Stomach (tissue), 19 donors: ENCODE measurements at places on chromosomes 1 and 21.

- DNase-seq: no peak
These were observed 29.1 kb upstream of the BCAR3 start for GRCh38 chr1:93710499-93711453.

- DNase-seq: peak; percentile 49
These were observed 123.4 kb downstream of the PRDM16 start for GRCh38 chr1:3192361-3192760.

- no peak for DNase-seq
These were observed 559.8 kb downstream of the LMO4 start for GRCh38 chr1:87888446-87888845.

GRCh38 chr1:215004121-215004827, 78.3 kb upstream of the KCNK2 start:
- DNase-seq: no peak

GRCh38 chr1:245129319-245130240, 25.2 kb upstream of the KIF26B start:
- no peak for DNase-seq

DNA sequence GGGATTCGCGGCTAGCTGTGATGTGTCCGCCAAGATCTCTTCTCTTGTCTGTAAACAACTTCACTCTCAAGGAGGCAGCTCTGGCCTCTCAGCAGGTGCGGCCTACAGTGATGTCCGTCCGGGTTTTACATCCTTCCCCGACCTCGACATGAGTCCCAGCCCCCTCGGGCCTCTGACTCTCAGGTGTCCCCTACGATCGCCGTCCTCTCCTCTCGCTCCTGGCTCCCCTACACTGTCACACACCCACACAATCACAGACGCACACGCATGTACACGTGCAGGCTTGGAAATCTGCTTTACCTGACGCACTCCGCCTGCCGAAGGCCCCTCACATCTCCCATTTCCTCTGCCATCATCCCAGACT, 797 bp upstream of the RSPH1 start:
- no peak for DNase-seq

- peak; percentile 57 for DNase-seq
These were observed 19.9 kb downstream of the ATP8B2 start for GRCh38 chr1:154344977-154345837.

- DNase-seq: no peak
These were observed 5.6 kb downstream of the ARID1A start for GRCh38 chr1:26701266-26701994.

- no peak for DNase-seq
These were observed 239.8 kb downstream of the SDCCAG8 start for GRCh38 chr1:243495442-243496186.

- no peak for DNase-seq
These were observed 215.8 kb downstream of the BARHL2 start for GRCh38 chr1:90501281-90501680.

- no peak for DNase-seq
These were observed 106.8 kb downstream of the LMO4 start for GRCh38 chr1:87435484-87435883.

GRCh38 chr1:62964141-62964540, 180.2 kb downstream of the ATG4C start:
- DNase-seq: no peak

DNA sequence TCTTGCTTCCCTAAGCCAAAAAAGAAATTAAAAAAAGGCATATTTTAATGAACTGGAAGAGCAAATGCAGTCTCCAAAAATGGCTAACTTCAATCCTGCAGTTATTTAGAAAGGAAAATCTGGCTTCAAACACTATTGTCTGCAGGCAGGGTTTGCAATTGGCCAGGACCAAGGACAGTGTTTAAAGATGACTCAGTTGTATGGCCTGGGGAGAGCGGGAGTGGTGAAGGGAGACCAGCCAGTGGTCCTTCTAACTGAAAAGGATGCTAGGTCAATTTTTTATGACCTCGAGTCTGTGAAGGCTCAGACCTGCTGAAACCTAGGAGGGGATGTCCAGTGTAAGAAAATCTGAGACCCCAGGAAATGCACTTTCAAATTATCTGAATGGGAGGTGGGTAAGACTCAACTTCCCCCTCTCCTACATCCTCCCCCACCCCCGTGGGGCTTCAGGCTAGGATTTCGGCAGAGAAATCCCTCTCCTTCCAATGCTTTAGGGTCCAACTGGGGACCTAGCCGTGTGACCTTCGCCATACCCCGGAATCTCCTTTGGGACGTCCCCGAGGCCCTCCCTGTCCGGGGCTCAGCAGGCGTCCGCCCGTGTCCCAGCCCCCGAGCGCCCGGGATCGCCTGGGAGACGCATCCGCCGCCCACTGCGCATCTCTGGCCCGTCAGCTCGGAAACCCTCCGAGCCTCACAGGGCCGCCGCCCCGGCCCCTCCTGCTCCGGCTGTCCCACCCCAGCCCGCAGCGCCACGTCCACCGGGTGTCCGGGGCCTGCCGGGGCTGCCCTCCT, 602 bp upstream of the RIMKLA start:
- no peak for DNase-seq

DNA sequence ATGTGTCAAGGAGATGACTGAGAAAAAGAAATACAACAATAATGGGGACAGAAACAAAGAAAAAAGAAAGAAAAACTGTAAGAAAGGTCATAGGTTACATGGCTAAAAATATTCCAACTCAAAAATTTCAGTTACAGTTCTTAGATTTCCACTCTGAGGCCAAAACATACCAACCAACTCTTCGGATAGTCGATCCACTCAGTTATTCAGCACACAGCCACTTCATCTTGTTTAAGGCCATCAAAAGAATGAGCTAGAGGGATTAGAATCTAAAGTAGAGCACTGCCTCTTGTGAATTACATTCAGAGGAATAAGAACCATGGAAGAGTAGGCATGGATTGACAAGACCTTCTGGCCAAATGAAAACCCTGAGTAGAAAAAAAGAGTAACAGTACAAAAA, 277.0 kb downstream of the MRPL39 start:
- DNase-seq: no peak

GRCh38 chr1:227934476-227935313, 13.0 kb downstream of the WNT9A start:
- no peak for DNase-seq

GRCh38 chr1:218498056-218498938, 153.2 kb downstream of the TGFB2 start:
- DNase-seq: peak; percentile 32

GRCh38 chr1:214120191-214120590, 132.4 kb downstream of the PROX1 start:
- peak; percentile 28 for DNase-seq

GRCh38 chr1:30615076-30615795, 108.1 kb downstream of the MATN1 start:
- no peak for DNase-seq

DNA sequence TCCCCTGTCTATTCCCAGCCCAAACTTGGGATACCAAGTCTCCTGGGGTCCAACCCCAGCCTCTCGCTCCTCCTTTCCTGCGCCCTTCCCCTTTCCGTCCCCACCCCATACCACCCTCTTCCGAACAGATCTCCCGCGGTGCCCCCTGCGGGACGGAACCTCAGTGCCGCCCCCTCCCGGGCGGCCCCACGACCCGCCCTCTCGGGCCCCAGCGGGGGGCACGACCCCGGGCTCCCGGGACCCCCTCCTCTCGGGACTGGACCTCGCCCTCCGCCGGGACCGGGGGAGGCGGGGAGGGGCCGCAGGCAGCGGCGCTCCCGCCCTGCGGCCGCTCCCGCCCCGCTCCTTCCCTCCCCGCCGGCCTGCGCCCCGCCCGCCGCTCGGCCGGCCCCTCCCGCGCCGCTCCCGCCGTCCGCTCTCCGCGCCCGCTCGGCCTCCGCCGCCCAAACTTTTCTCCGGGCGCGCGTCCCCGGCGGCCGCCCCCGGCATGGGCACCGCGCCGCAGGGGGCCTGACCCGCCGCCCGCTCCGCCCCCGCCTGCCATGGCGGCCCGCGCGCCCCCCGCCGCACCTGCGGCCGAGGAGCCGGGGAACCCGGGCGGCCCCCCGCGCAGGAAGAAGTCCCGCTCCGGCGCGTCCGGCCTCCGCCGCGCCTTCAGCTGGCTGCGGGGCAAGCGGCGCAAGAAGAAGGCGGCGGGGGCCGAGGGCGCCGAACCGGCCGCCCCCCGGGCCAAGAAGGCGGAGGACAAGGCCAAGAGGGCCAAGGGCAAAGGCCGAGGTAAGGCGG, 39.0 kb upstream of the SYNC start:
- DNase-seq: peak; percentile 78

- DNase-seq: no peak
These were observed 21.9 kb downstream of the PUM1 start for GRCh38 chr1:31043631-31044030.

- DNase-seq: peak; percentile 31
These were observed 27.8 kb upstream of the ZNF281 start for GRCh38 chr1:200437556-200438203.

GRCh38 chr21:14629461-14629860, 83.3 kb upstream of the SAMSN1 start:
- DNase-seq: no peak

DNA sequence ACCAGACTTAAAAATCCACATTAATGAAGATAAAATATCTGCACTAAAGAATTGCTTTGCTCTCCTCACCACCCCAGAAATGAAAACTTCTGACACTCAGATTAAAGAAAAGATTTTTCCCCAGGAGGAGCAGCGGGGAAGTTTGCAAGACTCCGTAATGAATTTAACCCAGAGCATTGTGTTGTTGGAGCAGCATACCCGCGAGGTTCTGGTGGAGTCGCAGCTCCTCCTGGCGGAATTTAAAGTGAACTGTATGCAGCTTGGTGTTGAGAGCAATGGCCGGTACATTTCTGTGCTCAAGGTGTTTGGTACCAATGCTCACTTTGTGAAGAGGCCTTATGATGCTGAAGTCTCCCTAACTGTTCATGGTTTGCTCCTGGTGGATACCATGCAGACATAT, 46.4 kb downstream of the VPS13D start:
- DNase-seq: peak; percentile 72

DNA sequence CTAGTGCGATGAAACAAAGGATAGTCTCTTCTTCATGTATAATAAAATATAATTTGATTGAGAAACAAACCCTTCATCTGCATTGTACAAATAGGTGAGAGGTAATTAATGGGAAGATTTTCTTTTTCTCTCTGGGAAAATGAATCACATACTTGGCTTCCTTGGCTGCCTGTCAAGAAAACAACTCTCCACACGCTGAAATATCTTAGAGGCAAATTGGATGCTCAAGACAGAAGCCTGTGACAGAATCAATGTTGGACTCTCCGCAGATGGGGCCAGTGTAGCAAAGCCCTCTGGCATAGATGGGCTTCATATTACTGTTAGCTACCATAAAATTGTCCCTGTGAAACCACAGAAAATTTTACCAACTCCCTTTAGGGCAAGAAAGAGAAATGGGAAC, 186.6 kb downstream of the GRIK1 start:
- DNase-seq: no peak

- no peak for DNase-seq
These were observed 28.4 kb downstream of the WNT3A start for GRCh38 chr1:228034954-228035837.
